ENCODE measurements at places on chromosomes 5 and 9.

GRCh38 chr5:61263072-61263471 is 69.0 kb upstream of the ZSWIM6 start:
- H3K27ac ChIP-seq, result no peak overlapping the region
- no peaks in the 10 kb centered on the region for H3K27me3 ChIP-seq
- no peak for DNase-seq
- H3K36me3 ChIP-seq, result no peaks in the 10 kb centered on the region

GRCh38 chr5:26649000-26649399 is 389.4 kb downstream of the CDH9 start:
- no peaks in the 10 kb centered on the region for H3K27me3 ChIP-seq
- H3K4me1 ChIP-seq, result no peaks in the 10 kb centered on the region
- no peaks in the 10 kb centered on the region for H3K36me3 ChIP-seq
- DNase-seq, result no peak
- H3K27ac ChIP-seq, result no peak overlapping the region

DNA sequence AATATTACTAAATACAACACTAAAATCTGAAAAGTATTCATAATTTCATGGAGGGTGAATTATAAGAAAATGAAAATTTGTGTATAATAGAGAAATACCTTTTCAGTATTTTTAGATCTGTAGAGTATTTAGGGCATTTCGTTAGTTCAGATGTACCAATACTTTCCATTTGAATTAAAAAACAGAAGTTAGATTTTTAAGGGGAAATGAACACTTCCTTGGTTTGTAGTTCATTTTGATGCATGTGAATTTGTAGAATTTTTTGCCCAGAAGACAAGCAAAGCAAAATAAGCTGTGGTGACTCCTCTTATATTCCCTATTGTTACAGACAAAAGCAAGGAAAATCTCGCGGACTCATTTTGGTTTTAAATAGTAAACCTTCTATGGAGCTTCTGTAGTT is 209.0 kb upstream of the RPS23 start:
- H3K27ac ChIP-seq, result no peak overlapping the region
- no peaks in the 10 kb centered on the region for H3K4me1 ChIP-seq

DNA sequence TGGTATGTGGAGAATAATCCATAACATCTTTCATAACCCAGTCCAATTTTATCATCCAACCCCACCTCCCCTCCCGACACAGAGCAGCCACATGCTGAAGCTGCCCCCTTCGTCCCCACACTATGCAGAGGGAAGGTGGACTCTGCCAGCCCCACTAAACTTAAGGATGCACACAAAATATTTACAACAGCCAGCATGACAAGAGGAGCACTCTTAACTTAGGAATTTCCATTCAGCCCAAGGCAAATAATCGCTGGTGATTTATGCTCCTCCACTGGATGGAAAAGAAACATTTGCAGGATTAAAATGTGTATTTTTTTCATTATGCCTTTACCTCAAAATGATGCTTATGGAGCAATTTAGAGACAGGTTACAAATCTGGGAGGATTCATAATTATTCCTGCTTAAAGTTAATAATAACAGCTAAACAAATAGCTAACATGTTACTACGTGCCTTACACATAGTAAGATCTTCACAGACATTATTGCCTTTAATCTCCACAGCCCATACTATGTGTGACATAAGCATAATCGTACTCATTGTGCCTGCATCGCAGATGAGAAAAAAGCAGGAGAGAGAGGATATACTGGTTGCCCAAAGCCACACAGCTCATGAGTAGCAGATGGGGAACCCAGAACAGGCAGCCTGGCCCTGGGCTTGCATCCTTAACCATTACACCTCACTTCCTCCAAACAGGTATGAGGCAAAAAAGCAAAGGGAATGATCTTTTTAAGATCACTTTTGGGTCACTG is 92.6 kb downstream of the GLIS3 start:
- no peak overlapping the region for H3K4me3 ChIP-seq
- no peaks in the 10 kb centered on the region for H3K4me1 ChIP-seq
- H3K27me3 ChIP-seq, result no peaks in the 10 kb centered on the region
- no peak overlapping the region for H3K27ac ChIP-seq

DNA sequence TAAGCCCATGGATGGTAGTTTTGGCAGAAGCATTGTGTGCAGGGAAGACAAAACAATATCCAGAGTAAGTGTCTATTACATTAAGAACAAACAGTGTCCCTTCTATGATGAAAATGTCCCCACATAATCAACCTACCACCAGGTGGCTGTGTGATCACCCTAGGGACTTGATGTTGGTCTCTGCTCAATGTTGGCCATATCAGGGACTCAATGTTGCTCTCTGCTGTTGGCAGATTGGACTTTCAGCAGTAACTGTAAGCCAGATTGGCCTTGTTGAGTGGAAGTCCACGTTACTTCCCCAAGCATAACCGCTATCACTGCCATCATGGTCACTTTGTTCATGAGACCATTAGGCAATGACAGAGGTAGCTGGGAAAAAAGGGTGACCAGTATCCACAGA is 52.8 kb upstream of the PRSS3 start:
- no peaks in the 10 kb centered on the region for H3K4me1 ChIP-seq
- H3K27me3 ChIP-seq, result no peaks in the 10 kb centered on the region
- no peak overlapping the region for H3K27ac ChIP-seq
- no peak overlapping the region for H3K4me3 ChIP-seq
- no peaks in the 10 kb centered on the region for H3K36me3 ChIP-seq

DNA sequence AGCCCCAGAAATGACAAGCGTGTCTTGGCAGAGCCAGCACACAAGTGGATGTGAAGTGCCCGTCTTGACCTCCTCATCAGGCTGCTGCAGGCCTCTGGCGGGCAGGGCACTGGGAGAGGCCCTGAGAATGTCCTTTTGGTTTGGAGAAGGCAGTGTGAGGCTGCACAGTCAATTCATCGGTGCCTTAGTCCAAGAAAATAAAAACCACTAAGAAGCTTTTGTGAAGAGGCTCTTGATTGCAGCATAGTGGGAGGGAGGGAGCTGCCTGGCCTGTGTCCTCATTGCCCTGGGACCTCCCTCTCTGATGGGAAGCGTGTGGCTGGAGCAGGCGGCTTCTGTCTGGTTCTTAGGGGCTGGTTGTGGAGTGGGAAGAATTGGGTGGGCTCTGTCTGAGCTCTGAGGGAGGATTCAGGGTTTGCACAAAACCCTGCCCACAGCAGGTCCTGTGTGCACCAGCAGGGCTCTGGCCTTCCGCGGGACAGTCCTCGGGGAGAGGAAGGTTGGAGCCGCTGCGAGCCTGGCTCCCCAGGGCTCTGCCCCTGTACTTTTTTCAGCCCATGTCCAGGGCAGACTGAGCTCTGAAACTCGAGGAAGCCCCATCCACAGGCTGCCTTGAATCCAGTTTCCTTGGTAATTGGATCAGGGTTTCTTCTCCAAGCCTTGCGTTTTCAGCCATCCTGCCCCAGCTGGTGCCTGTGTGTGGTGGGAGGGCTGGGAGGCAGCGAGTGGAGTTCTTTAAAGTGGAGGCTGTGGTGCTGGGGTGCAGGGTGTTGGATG is 1.1 kb downstream of the HRCT1 start:
- H3K4me1 ChIP-seq, result peaks cover 80% of the 10 kb centered on the region
- no peaks in the 10 kb centered on the region for H3K36me3 ChIP-seq
- no peak for DNase-seq
- H3K4me3 ChIP-seq, result no peak overlapping the region
- H3K27ac ChIP-seq, result no peak overlapping the region
- no peaks in the 10 kb centered on the region for H3K27me3 ChIP-seq

- no peak overlapping the region for H3K4me3 ChIP-seq
- H3K27me3 ChIP-seq, result no peaks in the 10 kb centered on the region
- no peaks in the 10 kb centered on the region for H3K4me1 ChIP-seq
- DNase-seq, result no peak
- no peak overlapping the region for H3K27ac ChIP-seq
- H3K36me3 ChIP-seq, result no peaks in the 10 kb centered on the region
These were observed 353.4 kb downstream of the SPOCK1 start for GRCh38 chr5:137145721-137146120.
